ENCODE measurements at places on chromosomes 6 and 20.

- no peak for DNase-seq
These were observed 22.4 kb downstream of the IL17A start for GRCh38 chr6:52208612-52209011.

- no peak for DNase-seq
These were observed 238.4 kb upstream of the AFDN start for GRCh38 chr6:167588181-167588919.

- no peak for DNase-seq
These were observed at the start of gene SLC17A2 for GRCh38 chr6:25930532-25931410. Gene SLC17A2, minus strand, starts transcription at chr6:25930691. Its CDS starts 4,895 bp downstream, at chr6:25925796.

GRCh38 chr20:36808317-36809257 is 35.0 kb upstream of the DSN1 start:
- DNase-seq, result peak; percentile 49

DNA sequence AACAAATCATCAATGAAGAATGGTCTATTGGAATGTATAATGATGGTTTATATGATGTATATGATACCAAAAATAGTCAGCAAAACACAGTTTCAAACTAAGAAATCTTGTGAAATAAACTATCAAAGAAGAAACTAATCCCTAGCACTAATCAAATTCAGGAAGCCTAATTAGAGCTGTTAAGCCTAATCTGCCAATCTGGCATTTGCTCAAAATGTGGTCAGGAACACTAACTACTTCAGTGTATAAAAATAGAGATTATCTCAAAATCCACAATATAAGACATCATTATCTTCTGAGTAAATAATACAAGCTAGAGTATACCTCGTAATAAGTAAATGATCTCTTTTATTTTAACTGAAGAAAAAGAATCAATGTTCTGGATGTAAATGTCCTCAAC is 12.8 kb upstream of the AKAP7 start:
- DNase-seq, result no peak

DNA sequence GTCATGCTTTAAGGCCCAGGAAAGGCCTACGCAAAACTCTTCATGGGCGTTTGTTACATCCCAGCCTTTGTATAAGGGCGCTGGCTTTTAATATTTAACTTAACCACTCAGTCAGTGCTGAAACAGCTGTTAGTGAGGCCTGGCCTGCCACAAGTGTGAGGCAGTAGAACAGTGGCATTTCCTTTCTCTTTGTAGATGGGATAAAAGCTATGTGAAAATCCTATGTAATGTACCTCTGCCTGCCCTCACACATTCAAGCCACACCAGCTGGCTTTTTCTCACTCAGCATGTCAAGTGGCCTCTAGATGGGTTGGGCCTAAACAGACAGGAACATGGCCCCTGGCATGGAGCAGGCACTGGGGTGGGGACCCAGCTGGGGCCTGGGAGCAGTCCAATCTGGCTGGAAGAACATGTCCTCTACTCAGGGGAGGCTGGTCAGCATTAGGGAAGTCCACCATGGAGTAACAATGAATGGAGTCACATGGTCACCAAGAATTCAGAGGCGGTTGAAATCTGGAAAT is 20.7 kb downstream of the CGA start:
- DNase-seq, result no peak

- DNase-seq, result no peak
These were observed 1.9 kb downstream of the NT5E start for GRCh38 chr6:85451565-85452306.

DNA sequence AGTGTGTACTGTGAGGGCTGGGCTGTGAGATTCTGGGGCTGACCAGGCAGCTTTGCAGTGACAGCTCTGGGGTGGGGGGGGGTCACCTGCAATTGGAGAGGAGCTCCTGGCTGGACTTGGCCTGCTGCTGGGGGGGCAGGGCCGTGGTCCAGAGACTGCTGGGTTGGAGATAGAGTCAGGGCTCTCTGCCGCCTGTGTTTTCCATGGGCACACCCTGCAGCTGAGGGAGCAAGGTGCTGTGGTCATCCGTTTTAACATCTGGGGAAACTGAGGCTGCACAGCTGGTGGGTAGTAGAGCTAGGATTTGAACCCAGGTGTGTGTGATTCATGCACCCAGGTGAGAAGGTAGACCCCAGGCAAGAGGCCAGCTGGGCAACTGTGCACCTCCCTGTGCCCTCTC is 7.3 kb downstream of the DLGAP4 start:
- no peak for DNase-seq

- peak; percentile 23 for DNase-seq
These were observed 49.1 kb downstream of the UTRN start for GRCh38 chr6:144334150-144334708.

- DNase-seq, result no peak
These were observed 1.4 kb upstream of the STX11 start for GRCh38 chr6:144148886-144149285.

DNA sequence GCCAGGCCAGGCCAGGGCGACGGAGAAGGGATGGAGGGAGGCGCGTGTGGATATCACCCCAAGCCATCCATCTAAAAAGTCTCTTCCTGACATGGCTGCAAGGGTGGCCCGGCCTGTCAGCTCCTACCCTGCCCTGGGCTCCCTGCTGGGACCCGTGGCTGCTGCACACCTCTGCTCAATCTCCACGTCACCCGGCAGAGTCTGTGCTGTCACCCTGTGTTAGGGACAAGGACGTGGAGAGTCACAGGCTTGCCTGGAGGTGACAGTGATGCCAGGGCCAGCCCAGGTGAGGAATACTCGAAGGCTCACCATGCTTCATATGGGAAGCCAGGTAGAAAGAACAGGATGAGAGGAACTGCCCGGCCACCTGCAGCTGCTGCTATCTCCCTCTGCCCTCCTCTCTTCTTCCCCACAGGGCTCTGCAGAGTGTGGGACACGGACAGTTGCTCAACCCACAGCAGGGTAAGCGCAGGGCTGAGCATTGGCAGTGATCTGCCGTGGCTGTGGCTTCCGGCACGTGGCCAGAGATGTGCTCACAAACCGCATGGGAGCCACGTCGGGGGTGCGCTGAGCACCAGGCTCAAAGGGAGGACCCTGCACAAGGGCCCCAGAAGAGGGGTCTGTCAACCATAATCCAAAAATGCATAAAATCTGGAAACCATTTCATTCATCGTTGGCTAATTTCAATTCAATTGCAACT is 214.3 kb downstream of the DLL1 start:
- no peak for DNase-seq

DNA sequence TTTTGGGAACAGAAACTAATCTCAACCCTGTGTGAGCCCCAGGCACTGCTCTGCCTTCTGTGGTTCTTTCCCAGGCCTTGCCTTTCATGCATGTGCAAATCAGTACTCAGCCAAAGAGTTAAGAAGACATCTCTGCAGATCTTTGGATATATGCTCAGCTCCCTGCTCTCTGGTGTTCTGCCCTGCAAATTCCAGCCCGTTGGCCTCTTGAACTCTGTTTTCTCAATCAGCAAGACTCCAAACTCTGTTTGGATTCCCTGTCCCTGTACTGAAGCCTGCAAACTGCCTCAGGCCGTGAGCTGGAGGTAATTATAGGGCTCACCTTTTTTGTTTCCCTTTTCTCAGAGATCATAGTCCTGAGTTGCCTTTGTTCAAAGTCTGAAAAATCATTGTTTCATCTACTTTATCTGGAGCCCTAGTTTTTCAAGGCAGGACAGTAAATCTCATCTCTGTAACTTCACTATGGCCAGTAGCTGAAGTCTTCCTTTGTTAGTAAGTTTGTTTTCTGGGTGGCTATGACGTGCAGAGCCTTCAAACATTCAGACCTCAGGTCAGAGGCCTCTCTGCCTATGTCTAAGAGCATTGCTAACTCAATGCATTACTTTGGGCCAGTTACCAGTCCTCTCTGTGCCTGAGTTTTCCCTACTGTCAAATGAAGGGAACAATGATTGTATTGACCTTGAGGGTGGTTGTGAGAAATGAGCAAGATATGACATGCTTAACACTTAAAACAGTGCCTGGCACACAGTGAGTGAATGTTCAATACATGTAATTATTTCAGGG is 15.9 kb upstream of the MDFI start:
- DNase-seq, result no peak

DNA sequence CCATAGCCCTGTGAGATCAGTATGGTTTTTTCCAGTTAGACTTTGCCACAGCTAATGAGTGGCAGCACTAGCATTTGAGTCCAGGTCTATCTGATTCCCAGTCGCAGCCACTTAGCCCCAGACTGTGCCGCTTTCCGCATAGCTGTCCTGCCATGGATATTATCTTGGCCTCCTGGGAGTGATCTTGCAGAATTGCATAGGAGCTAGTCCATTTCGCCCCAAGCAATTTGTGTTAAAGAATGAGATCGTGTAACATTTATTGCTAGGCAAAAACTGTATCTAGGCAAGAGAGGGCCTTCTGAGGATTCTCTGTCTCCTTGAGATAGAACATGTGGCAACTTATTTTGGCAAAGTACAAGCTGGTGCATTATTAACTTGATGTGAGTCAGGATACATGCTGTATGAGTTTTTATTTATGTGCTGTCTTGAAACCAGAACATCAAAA is 74.2 kb downstream of the EZR start:
- DNase-seq, result no peak

DNA sequence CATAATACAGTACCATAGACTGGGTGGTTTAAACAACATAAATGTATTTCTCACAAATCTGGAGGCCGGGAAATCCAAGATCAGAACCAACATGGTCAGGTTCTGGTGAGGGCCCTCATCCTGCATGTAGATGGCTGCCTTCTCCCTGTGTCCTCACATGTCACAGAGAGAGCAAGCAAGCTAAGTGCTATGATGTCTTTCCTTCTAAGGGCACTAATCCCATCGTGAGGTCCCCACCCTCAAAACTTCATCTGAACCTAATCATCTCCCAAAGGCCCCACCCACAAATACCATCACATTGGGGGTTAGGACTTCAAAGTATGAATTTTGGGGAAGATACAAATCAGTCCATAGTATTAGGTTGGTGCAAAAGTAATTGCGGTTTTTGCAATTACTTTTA is 56.8 kb downstream of the CCDC170 start:
- no peak for DNase-seq

DNA sequence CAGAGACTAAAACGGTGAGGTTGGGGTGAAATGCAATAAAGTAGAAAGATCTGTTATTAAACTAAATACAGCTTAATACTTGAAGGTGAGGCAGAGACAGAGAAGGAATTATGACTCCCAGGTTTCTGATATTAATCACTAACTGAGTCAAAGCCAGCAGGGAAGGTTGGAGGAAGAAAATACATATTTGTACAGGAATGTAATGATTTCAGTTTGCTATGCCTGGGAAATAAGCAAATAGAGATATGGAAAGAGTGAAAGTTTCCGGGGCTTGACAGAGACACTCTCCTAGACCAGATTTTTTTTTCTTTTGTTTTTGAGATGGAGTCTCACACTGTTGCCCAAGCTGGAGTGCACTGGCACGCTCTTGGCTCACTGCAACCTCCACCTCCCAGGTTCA is 76.8 kb downstream of the PTPRK start:
- no peak for DNase-seq

DNA sequence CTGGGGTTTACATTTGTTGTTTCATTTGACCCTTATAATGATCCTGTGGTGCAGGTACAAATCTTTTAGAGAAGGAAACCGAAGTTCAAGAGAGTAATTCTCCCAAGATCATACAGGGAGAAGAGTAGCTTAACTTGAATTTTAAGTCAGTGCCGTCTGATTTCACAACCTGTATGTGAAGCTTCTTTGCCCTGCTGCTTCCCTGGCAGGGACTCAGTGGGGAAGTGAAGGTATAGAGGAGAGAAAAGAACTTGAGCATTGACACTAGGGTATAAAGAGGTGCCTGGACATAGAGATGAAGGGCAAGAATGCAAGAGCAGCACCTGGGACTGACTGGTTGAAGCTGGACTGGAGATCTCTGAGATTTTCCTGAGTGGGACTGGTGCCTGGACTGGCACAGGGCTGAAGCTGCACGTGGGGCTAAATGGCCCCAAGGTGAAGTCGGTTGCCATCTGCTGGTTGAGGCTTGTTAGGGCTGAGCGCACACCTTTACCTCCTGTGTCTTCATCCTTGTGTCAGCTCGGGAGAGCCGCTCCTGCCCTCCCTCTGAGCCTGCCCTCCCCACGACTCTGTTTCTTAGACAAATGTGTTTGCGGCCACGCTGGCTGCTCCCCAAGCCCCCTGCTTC is 41.8 kb downstream of the FARS2 start:
- DNase-seq, result peak; percentile 44

GRCh38 chr6:32087574-32088486 is 21.3 kb downstream of the TNXB start:
- peak; percentile 43 for DNase-seq

GRCh38 chr6:138036111-138036510 is 71.1 kb downstream of the PERP start:
- DNase-seq, result no peak

- no peak for DNase-seq
These were observed 48.1 kb downstream of the DUSP22 start for GRCh38 chr6:340186-340955.

GRCh38 chr6:132136981-132137380 is 185.8 kb upstream of the CCN2 start:
- no peak for DNase-seq

- DNase-seq, result no peak
These were observed 99.7 kb downstream of the F13A1 start for GRCh38 chr6:6220718-6221117.

- DNase-seq, result no peak
These were observed 91.7 kb upstream of the PDE7B start for GRCh38 chr6:135759831-135760230.

DNA sequence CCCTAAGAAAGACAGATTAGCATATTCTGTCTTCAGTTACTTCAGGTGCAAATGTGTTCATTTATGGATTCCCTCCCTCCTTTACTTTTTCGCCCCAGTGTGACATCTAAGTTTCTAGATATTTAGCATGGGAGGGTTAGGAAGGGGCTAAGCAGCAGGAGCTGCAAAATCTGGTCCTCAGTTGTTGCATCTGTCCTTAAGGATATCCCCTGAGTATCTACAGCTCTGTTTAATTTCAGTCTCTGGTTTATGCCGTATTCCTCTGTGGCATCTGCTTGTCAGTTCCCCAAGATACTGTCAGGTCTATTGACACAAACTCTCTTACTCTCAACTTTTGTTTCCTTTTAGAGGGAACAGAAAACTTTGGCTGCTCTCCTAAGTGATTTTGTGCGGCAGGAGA is 754.6 kb upstream of the MAP3K7 start:
- no peak for DNase-seq

DNA sequence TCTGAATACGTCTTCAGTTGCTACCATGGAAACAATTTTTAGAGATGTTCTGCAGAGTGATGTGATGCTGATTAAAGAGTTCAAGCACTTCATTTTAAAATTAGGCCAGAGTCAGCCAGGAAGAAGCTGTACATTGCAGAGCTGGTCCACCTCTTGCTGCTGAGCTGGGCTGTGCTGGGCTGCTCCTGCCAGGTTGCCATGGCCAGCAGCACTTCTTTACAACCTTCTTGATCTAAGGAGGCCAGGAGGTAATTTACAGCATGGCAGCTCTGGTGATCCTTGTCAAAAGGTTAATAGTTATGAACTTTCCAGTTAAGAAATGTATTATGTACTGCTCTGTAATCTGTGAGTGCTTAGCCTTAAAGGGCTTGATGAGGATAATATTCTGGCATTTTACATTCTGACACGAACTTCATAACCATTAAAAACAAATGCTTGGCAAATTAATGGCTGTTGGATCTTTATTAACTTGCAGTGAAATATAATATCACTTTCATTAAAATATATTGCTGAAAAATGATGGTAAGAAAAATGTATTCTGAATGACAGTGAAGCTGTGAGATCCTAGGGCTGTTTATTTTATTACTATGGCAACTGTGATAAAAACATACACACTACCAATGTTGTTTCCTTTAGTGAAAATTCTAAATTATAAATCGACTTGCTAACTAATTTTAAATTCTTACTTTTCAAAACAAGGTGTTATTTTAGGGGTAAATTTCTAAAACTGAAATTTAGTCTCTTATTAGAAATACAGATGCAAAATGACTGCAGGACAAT is 259.7 kb downstream of the RFPL4B start:
- no peak for DNase-seq

GRCh38 chr6:118663993-118664985 is 12.9 kb upstream of the CEP85L start:
- no peak for DNase-seq
